Esophagus muscularis mucosa (tissue), 4 donors: ENCODE measurements at places on chromosomes 1 and 21. TPM values are rescaled to one million over a fixed set of nuclear protein-coding genes. Genes with fewer than 3 reads are reported as not detected.

DNA sequence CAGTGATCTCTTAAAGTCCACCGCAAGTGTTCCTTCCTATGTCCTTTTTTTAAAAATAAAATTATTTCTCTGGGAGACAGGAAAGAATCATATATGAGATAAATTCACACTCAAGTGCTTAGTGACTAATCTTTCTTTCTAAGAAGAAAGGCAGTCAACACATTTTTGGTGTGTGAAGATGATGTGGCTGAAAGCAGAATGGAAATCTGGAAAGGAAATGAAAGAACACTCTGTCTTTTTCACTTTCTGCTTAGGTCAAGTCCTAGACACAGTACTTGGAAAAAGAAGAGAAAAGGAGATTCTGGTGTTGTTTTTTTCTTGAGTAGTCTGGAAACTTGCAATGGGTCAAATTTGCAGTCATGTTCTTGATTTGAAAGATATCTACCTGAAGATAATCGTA, 45.5 kb upstream of the PRRX1 start:
- no peaks in the 10 kb centered on the region for H3K27me3 ChIP-seq
- H3K4me3 ChIP-seq: no peak overlapping the region
- no peak for DNase-seq

GRCh38 chr1:37822906-37823815, 15.2 kb upstream of the YRDC start:
- no peak overlapping the region for H3K27ac ChIP-seq
- H3K4me3 ChIP-seq: no peak overlapping the region
- no peaks in the 10 kb centered on the region for H3K4me1 ChIP-seq
- DNase-seq: no peak
- peaks cover 66% of the 10 kb centered on the region for H3K36me3 ChIP-seq
- H3K27me3 ChIP-seq: no peaks in the 10 kb centered on the region

DNA sequence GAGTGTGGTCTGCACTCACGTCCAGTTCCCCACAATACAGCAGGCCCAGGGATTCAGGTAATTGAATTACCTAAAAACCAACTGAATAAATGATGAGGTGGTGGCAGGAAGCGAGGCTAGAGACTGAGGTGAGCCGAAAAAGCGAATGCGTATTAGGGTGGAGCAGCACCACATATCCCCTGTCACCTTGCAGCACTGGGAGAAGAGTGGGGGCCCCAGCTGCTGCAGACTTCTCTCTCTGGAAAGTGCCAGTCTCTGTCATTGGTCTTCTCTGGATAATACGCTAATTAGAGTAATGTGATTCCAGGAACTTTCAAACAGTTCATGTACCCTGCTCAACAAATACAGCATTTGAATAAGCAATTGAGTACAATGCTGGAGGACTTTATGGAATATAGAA, 199.0 kb downstream of the RPS6KC1 start:
- no peak overlapping the region for H3K27ac ChIP-seq
- DNase-seq: no peak
- H3K4me1 ChIP-seq: no peaks in the 10 kb centered on the region
- no peaks in the 10 kb centered on the region for H3K36me3 ChIP-seq
- no peaks in the 10 kb centered on the region for H3K27me3 ChIP-seq

GRCh38 chr21:44557491-44558328, 885 bp downstream of the KRTAP10-3 start:
- H3K4me3 ChIP-seq: no peak overlapping the region
- no peaks in the 10 kb centered on the region for H3K36me3 ChIP-seq
- H3K27ac ChIP-seq: no peak overlapping the region
- H3K4me1 ChIP-seq: no peaks in the 10 kb centered on the region
- peak; percentile 90 for DNase-seq

- H3K4me1 ChIP-seq: peaks cover 50% of the 10 kb centered on the region
- no peak overlapping the region for H3K4me3 ChIP-seq
- no peaks in the 10 kb centered on the region for H3K27me3 ChIP-seq
- no peaks in the 10 kb centered on the region for H3K36me3 ChIP-seq
- DNase-seq: no peak
- H3K27ac ChIP-seq: peak overlapping the region; percentile 19
Measured at GRCh38 chr1:204469304-204469703, 25.3 kb downstream of the PIK3C2B start.

The KRTAP11-1 gene
- not detected for total RNA-seq

GRCh38 chr1:152683846-152684245, 2.1 kb upstream of the LCE2B start:
- H3K36me3 ChIP-seq: no peaks in the 10 kb centered on the region
- no peak for DNase-seq
- no peaks in the 10 kb centered on the region for H3K4me1 ChIP-seq
- no peak overlapping the region for H3K4me3 ChIP-seq
- H3K27me3 ChIP-seq: no peaks in the 10 kb centered on the region
- no peak overlapping the region for H3K27ac ChIP-seq

The SLC6A17 gene
- total RNA-seq: 1.8 TPM
